Right lung (tissue), 10 donors: ENCODE measurements at places on chromosomes 4 and X. TPM values are rescaled to one million over a fixed set of nuclear protein-coding genes. Genes with fewer than 3 reads are reported as not detected.

The VSIG1 gene
- polyA plus RNA-seq = 0.31 TPM

The FATE1 gene
- polyA plus RNA-seq = 0.27 TPM

The PHOX2B gene
- 0.07 TPM for polyA plus RNA-seq

The TEX11 gene
- polyA plus RNA-seq = not detected

The CXXC4 gene
- polyA plus RNA-seq = 10.1 TPM

The CDX4 gene
- polyA plus RNA-seq = not detected

The GPRASP1 gene
- 23.9 TPM for polyA plus RNA-seq

The ADGRG4 gene
- not detected for polyA plus RNA-seq

The SULT1B1 gene
- 3.3 TPM for polyA plus RNA-seq

The TRIM61 gene
- polyA plus RNA-seq = 5.2 TPM

The STK32B gene
- polyA plus RNA-seq = 3.0 TPM

The PNMA5 gene
- polyA plus RNA-seq = 0.11 TPM

The TREX2 gene
- 0.76 TPM for polyA plus RNA-seq

The SPIN4 gene
- 18.4 TPM for polyA plus RNA-seq

The SYAP1 gene
- polyA plus RNA-seq = 21.8 TPM

The RAB9A gene
- polyA plus RNA-seq = 22.3 TPM

The SLC35A2 gene
- polyA plus RNA-seq = 23.9 TPM

The TMEM35A gene
- polyA plus RNA-seq = 9.0 TPM

The BEND2 gene
- 0.08 TPM for polyA plus RNA-seq

The ZNF518B gene
- 25.9 TPM for polyA plus RNA-seq

The TEX13D gene
- not detected for polyA plus RNA-seq

The KCNIP4 gene
- 4.9 TPM for polyA plus RNA-seq

The FOXO4 gene
- polyA plus RNA-seq = 22.1 TPM

The PLP1 gene
- polyA plus RNA-seq = 13.7 TPM
